GM12865 (cell line): ENCODE measurements at places on chromosomes 11 and 22.
A peak's percentile ranks its signal among the peaks of the same experiment; 100 is the strongest.

GRCh38 chr11:119626197-119626841 is 102.7 kb downstream of the NECTIN1 start:
- DNase-seq, result no peak

- peak; percentile 52 for DNase-seq
Measured at GRCh38 chr11:117828611-117829368, 4.2 kb upstream of the FXYD2 start.

GRCh38 chr11:48167380-48167779 is 49.2 kb upstream of the OR4B1 start:
- no peak for DNase-seq

- DNase-seq, result no peak
Measured at GRCh38 chr11:36996795-36997194, 398.8 kb upstream of the RAG2 start.

DNA sequence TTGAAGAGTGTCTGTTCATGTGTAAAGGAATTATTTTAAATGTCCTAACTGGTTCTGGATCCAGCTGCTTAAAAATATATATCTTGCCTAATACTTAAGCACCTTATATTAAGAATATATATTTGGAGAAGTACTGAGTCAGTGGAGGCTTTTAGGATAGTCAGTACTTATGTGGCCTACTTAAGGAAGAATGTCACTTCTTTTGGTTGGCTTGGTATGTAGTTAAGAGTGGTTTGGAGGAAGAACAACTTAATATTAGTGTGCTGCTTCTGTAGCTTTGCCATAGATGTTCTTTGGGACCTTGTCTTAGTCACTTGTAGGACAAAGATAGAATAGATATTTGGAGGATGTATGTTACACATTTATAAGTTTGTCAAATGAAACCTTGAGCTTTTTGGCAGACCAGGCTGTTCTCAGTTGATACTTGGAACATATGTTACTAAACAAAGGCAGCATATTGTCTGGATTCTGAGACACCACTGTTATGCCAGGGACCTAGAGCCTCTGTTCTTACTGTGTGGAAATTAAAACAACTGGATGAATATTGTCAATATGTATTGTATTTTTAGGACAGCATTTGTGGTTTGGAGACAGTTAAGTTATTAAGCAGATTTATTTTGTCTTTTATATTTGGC is 4.9 kb downstream of the HIPK3 start:
- peak; percentile 12 for DNase-seq

- DNase-seq, result no peak
Measured at GRCh38 chr11:43845816-43846215, 34.8 kb upstream of the ALKBH3 start.

DNA sequence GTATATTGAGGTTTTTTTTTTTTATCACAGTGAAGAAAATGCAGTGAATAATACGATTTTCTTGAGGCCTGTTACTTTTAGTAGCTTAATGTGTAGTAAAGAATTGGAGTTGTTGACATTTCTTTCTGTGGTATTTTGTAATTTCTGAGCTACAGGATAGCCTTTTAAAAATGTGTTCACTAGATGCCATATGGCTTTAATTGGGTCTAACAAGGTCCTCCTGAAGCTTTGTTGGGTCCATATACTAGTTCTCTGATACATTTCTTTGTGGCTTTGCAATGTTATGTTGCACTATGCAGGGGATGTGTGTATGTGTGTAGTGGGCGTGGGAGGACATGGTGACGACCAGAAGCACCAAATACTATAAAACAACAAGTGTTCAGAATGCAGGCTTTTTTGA is 25.1 kb downstream of the FBXO7 start:
- no peak for DNase-seq

DNA sequence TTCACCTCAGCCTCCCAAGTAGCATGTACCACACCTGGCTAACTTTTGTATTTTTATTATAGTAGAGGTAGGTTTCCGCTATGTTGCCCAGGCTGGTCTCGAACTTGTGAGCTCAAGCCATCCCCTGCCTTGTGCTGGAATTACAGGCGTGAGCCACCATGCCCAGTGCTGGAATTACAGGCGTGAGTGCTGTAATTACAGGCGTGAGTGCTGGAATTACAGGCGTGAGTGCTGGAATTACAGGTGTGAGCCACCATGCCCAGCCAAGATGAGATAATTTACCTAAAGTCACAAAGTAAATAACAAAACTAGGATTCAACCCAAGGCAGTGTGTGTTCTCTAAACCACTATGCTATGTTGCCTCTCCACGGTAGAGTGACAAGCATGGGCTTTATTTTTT is 3.6 kb upstream of the UBXN1 start:
- no peak for DNase-seq

- DNase-seq, result no peak
Measured at GRCh38 chr22:30866216-30866615, 102.4 kb downstream of the MORC2 start.

- no peak for DNase-seq
Measured at GRCh38 chr11:76640501-76640900, 30.0 kb downstream of the LRRC32 start.

DNA sequence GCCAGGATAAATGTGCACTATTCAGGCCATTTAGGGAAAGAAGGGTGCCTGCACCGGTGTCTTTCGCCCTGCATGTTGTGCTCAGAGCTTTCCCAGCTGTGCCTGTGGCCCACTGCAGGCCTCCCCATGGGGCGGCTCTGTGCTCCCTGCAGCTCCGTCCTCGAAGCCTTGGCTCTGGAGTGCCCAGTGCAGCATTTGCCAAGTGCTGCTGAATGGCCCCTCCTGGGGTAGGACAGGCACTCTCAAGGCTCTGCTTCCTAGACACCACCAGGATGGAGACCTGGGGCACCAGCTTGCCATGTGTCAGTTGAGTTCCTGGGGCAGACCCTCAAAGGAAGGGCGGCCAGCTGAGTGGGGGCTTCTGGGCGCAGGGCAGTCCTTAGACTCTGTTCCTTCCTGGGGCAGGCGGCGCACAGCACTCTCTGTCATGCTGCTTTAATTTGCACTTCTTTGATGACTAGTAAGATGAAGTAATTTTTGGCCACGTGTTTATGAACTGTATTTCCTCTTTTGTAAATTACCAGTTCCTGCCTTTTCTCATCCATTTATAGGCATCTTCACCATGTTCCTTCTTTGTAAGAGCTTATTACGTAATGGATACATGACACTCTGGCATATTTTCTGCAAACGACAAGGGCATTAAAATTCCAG is 32.1 kb upstream of the GNB1L start:
- DNase-seq, result no peak

- no peak for DNase-seq
Measured at GRCh38 chr11:134388590-134388989, 23.5 kb downstream of the B3GAT1 start.

GRCh38 chr11:29159552-29160465 is 857.0 kb downstream of the KCNA4 start:
- DNase-seq, result peak; percentile 47

GRCh38 chr11:130614591-130614990 is 166.1 kb downstream of the ADAMTS15 start:
- DNase-seq, result no peak

DNA sequence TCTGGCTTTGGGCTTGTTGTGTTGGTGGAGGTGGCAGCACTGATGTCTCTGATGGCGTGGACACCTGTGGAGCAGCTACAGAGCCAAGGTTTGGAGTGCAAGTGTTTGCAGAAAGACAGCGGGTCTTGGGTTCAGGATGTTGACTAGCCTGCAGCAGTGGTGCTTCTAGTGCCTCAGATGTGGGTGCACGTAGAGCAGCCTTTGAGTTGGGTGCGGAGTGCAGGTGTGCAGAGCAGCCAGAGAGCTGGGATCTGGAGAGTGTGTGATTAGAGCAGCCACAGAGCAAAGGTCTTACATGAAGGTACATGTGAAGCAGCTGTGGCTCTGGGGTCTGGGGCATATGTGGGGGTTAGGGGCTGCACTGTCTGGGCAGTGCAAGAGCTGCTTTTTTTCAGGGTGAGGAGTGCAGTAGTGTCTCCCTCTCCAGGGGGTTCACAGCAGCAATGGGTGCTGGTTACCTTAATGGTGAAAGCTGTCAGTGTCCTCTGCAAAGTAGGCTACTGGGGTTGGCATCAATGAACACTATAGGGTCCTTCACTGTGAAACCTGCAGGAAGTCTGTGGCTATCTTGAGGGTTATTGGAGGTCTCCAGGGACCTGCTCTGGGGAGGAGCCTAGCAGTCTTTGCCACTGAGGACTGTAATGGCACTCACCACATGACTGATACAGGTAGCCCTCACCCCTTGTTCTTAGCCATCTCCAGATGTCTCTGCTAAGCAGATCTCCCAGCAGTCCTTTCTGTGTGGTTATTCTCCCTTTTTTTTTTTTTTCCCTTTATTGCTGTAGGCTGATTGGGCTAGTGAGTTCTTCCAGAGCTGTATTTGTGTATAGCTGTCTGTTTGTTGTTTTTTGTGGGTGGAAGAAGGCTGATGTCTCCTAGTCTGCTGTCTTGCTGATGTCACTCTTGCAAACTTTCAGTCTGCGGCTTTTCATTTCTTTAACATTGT is 14.3 kb downstream of the BIRC2 start:
- peak; percentile 49 for DNase-seq

GRCh38 chr11:114195151-114195550 is 101.0 kb upstream of the NNMT start:
- DNase-seq, result no peak

DNA sequence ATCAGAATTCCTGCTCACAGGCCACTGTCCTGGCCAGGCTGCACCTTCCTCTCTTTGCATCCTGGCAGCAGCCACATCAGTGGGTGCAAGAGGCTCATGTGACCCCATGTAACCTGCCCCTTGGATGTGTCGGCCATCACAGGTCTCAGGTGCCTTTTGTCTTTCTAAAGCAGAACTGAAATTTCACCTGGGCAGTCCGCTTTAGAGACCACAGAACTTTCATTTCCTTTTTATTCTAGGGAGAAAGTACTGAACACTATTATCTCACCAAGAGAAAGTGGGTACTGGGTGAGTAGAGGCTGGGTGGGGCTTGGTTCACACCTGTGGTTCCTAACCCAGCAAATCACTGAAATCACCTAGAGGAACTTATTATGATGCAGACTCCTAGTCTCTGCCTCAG is 51.7 kb upstream of the NUP160 start:
- peak; percentile 87 for DNase-seq

- DNase-seq, result no peak
Measured at GRCh38 chr11:3225159-3225758, 6.6 kb upstream of the MRGPRG start.

DNA sequence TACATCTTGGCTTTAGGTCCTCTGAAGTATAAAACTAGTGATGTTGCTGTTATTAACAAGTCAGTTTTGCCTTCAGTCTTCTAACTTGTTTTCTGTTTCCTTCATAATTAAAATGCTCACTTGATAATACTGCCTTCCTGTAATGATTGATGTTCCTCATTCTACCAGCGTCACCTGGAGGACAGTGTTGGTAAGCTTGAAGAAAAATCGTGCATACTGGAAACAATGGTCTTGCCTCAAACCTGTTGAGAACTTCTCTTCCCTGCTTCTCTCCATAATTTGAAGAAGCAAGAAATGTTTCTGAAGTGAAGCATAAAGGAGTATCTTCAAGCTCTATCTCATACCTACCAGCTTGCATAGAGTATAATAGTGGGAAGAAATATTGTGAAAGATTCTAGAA is 3.0 kb downstream of the YWHAH start:
- DNase-seq, result peak; percentile 69

DNA sequence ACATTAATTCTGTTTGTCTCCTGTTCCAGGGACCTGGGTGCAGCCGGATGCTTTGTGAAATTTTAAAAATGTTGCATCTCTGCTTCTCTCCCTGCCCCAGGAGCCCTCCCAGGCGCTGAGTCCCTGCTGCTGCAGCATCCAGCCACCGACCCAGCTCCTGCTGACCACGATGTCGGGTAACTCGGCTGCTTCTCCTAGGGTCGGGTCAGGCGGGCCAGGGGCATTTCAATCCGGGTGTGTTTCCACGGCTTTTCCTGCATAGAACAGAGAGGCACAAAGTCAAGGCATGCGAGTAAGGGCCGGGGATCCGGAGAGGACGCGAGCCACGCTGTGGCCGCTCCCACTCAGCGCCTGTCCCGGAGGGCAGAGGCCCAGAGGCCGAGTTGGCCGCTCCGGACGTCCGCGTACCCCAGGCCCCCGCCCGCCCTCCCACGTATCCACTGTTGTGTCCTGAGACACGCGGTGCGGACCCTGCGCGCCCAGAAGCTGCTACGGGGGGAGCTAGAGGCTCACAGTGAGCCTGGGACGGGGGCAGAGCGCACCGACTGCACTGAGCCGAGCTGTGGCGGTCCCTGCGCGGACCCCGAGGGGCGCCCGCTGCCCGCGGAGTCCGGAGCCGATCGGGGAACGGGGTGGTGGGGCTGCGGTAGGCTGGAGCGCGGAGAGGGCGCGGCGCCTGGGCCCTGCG is at the start of gene POU2AF3:
Gene POU2AF3, plus strand, starts transcription at position 134 of the 688 bp plus-strand sequence. Its CDS starts 36 bp downstream, at position 170.
- no peak for DNase-seq

- DNase-seq, result no peak
Measured at GRCh38 chr11:67416416-67417335, 1.2 kb downstream of the CARNS1 start.

- DNase-seq, result peak; percentile 57
Measured at GRCh38 chr11:5004424-5005274, 10.0 kb downstream of the OR51L1 start.

DNA sequence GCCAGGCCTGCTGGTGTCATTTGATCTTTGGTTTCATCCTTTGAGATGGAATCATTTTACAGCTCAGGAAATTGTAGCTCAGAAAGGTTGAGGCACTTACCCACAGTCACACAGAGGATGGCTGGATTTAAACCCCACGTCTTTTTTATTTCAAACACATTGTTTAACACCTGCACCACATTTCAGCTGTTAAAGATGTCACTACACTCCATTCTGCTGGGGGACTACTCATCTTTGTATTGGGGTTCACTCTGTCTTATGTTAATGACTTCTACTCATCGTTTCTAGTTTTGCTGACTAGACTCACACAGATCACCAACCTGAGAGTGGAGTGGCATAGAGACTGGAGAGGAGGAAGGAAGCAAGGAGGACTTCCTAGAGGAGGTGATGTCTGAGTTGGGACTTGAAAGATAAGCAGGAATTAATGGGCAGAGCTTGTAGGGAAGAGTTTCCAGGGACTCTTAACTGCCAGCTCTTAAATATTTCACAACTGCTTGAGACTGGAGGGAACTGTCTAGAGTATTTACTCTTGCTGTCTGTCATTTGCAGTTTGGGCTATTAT is 80.0 kb downstream of the TP53I11 start:
- DNase-seq, result no peak

GRCh38 chr11:4466871-4467442 is 15.5 kb upstream of the OR52K1 start:
- DNase-seq, result no peak

- DNase-seq, result no peak
Measured at GRCh38 chr22:19066531-19067271, 55.5 kb downstream of the DGCR2 start.
